ENCODE measurements at places on chromosomes 2 and 18.

DNA sequence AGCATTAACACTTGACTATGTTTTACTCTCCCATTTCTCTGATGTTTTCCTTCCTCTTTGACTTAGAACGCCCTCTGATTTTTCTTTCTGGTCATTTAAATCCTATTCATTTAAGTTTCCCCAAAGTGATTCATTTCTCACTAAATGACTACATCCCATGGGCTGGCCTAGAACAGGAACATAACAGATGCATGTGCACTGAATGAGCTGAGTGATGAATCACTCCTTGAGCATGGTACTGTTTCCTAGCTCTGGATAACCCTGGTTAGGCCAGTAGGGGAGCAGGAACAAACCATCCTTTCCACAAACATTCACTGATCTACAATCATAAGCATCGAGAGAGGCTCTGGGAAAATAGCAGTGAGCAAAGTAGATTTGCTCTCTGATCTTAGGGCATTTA lies 221.9 kb upstream of the SETBP1 start:
- DNase-seq, result no peak

DNA sequence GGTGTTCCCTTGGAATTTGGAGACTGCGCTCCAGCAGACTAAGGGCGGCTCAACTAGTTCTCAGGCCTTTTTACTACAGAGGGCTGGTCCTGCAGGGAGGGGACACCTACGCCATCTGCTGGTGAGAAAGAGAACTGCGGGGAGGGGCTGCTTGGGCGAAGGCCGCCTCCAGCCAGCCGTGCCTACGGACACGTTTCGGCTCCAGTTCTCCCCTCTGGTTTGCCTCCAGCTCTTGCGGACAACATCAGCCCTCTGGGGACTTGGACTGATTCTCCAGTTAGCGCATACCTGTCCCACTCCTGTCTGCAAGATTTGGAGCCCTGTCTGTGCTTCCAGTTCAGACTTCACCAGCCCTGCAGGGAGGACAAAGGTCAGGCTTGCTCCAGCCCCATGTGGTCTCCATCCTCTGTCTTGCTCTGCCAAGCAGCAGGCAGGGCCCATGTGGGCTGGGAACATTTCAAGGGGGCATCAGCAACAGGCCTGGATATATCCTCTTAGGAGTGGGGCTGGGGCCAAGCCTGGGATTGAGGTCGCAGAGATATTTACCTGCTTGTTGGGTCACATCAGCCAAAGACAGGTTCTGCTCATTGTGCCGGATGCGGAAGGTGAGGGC lies 10.3 kb downstream of the PTPRN start:
- peak; percentile 98 for DNase-seq

DNA sequence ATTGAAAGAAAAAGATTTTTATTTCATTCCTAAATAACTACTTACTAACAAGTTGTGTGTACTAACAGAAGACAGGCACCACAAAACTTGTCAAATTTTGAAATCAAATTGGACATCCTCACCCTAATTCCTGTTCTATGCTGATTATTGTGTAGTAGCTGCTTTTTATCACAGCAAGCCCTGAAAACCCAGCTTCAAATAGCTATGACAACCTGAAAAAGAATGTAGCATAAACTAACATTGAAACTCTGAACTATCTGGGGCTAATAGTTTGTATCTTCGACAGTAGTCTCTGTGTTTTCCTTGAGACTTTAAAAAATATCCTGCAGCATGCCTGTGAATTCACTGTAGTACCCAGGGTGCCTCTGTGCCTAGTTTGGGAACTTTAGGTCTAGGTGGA lies 122.6 kb downstream of the WDPCP start:
- DNase-seq, result no peak

GRCh38 chr2:152468899-152469692 lies 134.1 kb downstream of the FMNL2 start:
- DNase-seq, result no peak

- peak; percentile 98 for DNase-seq
These were observed 63.9 kb upstream of the ASAP2 start for GRCh38 chr2:9142551-9143263.

DNA sequence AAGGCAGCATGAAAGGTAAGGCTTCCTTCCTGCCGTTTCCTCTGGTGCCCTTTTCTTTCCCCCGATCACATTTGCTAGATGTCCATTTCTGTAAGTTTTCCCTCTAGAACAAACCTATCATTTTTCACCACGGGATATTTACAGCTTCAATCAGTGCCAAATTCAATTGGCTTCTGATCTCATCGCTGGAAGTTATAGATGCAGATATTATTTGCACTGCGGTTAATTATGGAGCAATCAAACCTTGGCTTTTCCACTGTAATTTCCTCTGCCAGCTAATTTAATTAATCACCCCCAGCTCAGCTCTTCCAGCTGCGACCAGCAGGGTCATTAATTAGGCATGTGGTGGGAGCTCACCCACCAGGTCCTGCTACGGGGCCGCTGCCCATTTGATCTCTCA lies 86.1 kb downstream of the GBX2 start:
- DNase-seq, result no peak

- no peak for DNase-seq
These were observed 5.4 kb downstream of the CWC22 start for GRCh38 chr2:180001726-180002125.

GRCh38 chr2:16674154-16674553 lies 8.5 kb upstream of the CYRIA start:
- no peak for DNase-seq

DNA sequence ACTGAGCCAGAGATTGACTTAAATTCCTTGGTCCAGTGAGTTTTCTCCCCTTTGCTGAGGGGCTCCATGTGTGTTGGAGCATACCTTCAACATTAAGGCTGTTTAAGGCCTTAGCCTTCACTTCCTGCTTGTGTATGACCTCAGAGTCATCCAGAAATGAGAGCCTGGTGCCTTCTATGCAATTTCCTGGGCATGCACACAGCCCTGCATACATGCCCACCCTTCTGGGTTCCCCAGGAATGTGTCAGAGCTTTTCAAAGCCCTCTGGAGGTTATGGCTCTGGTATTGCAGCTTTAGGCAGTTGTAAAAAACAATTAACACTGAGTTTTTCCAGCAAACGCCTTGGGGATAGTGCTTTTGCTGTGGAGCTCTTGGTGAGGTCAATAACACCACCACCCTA lies 16.7 kb downstream of the IL1R1 start:
- no peak for DNase-seq

GRCh38 chr18:69349912-69350597 lies 50.6 kb upstream of the DOK6 start:
- no peak for DNase-seq

- DNase-seq, result no peak
These were observed 7.9 kb upstream of the ZNF407 start for GRCh38 chr18:74589811-74590210.

- DNase-seq, result peak; percentile 60
These were observed 1.4 kb upstream of the PLCL1 start for GRCh38 chr2:197803033-197803444.

DNA sequence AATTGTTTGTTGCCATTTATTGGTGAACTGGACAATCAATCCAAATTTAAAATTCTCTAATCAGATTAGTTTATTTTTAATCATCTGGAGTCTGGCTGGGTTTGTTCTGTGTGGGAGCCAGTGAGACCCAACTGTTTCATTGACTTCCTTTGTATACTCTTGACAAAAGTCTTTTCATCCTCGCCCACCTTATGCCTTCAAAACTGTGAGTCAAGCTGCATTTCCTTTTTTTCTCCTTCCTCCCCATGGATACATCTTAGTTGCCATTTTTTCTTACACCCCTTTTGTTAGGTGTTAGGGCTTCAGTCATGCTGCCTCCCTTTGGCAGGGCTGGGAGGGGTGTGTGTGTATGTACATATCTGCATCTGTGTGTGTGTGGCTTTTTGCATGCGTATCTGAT lies 117.6 kb downstream of the PRKCE start:
- no peak for DNase-seq

DNA sequence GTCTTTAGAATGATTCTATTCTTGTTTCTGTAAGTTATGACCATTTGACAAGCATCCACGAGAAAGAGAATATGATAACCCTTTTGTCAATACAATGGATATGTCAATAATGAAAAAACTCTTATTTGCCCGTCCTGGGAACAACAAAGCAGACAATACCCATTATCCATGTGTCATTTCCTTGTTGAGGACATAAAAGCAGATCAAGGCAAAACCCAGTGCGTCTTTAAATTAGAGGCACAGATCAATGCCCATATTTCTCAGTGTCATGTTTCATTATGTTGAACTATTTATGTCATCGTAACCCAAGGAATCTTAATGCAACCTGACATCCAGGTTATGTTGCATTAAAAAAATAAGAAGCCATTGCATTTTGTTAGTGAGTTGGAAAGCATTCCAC lies 365.0 kb upstream of the CELF4 start:
- no peak for DNase-seq

GRCh38 chr18:51891876-51892275 lies 448.1 kb upstream of the DCC start:
- no peak for DNase-seq

DNA sequence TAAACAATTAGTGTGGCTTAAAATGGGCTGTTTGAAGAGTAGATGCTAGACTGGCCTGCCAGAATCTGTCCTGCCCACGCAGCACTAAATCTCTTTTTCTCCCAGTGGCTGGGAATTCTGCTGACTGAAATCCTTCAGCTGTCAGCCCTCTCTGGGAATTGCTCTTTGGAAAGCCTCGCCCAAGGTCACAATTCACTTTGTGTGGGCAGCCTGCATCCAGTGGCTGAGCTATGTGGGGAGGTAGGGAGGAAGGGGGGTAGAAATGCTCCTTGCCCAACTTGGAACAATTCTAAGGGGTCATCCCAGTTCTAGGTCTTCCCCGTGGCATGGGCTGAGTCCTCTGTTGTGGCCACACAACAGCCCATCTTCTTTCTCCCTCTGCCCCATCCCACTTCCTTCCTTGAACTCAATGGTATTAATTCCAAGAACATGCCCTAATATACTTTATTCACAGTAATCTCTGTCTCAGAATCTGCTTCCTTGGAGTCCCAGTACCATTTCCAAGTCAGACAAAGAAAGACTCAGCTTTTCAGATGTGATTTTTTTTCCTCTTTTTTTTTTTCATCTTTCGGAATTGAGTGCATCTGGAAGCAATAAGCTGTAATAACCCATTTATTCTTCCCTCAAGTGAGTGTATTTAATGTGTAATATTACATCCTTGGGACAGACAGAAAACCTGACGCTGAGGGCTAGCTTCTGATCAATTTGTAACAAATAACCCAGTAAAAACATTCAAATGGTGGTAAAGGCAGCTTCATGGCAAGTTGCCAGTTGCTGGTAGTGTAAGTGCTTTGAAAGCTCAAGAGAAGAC lies 189.4 kb downstream of the GPD2 start:
- DNase-seq, result no peak

DNA sequence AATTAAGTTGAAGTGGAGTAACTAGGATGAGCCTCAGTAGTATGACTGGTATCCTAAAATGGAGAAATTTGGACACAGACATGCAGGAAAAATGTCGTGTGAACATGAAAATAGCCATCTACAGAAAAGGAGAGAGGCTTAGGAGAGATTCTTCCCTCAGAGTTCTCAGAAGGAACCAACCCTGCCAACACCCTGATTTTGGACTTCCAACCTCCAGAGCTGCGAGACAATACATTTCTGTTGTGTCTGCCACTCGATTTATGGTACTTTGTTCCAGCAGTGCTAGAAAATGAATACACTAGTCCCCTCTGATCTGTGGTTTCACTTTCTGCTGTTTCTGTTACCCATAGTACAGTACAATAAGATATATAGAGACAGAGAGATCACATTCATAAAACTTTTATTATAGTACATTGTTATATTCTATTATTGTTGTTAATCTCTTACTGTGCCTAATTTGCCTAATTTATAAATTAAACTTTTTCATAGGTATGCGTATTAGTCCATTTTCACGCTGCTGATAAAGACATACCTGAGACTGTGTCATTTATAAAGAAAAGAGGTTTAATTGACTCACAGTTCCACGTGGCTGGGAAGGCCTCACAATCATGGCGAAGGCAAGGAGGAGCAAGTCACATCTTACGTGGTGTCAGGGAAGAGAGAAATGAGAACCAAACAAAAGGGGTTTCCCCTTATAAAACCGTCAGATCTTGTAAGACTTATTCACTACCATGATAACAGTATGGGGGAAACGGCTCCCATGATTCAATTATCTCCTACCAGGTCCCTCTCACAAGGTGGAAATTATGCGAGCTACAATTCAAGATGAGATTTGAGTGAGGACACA lies 41.3 kb downstream of the PLEKHA3 start:
- no peak for DNase-seq

- DNase-seq, result no peak
These were observed 26.1 kb upstream of the PRLH start for GRCh38 chr2:237540223-237540775.

DNA sequence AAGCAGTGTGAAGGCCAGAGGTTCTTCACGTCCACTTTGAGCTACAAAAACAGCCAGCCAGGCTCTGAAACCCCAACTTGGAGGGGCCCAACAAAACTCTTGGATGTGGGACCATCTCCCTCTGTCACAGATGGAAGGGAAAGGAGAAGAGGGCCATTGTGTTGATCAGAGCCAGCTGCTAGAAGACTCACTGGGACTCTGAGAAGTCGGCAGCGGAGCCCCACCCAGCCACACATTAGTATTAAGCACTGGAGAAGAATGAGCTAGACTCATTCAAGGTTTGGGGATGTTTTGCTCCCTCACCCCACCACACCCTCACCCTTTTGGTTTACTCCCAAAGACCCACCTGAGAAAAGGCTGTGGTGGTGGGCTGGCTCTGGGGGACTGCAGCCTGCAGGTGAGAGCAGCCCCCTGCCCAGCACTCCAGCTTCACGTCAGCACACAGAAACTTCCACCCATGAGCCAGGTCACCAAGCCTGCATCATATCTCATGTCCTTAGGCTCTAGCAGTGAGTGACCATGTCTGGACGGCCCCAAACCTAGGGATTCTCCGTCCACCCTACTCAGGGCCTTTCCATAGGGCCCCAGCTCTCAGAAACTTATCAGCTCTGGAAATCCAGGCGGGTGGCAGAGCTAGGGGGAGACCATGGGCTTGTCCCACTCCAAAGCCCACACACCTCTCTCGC lies 12.6 kb downstream of the TEX51 start:
- no peak for DNase-seq

DNA sequence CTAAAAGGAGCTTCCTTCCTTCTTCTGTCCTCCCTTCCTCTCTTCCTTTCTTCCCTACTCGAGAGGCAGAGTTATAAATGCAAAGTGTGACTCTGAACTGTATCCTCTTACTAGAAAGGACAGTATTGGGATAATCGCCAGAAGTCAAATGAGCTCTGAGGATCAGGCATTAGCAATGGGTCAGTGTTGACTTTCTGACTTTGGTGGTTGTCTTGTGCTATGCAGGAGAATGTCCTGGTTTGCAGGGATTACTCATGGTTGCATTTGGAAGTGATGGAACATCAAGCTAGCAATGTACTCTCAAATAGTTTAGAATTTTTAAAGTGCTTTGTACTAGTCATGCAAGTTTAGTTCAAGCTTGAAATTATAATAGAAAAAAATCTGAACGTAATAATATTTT lies 115.6 kb downstream of the TXNL1 start:
- no peak for DNase-seq

DNA sequence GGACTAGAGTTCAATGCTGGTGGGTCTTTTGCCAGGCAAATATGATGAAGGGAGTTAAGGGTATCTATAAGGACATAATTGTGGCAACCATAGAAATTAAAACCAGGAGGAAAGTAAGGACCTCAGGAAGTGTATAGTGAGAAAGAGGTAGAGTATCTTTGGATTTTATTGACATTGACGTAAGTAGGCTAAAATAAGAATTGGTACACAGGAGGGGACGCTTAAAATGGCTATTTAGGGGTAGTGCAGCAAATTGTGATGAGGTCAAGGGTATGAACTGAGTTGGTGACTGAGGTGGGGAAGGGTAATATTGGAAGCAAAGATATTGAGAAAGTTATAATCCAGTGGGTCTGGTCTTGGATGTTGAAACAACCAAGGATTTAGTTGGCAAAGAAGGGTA lies 42.7 kb downstream of the MARCHF7 start:
- no peak for DNase-seq

All from activated CD8-positive, alpha-beta memory T cell treated with anti-CD3 and anti-CD28 coated beads for 24 hours (primary cell).